ENCODE measurements at places on chromosomes 7 and 10.

GRCh38 chr7:158824028-158824427 lies 5.3 kb downstream of the ESYT2 start:
- DNase-seq = peak; percentile 83

- DNase-seq = no peak
These were observed 22.9 kb downstream of the IKZF1 start for GRCh38 chr7:50327443-50327842.

- no peak for DNase-seq
These were observed 10.3 kb downstream of the ITPRIP start for GRCh38 chr10:104327745-104328645.

- DNase-seq = no peak
These were observed 250.8 kb upstream of the HABP2 start for GRCh38 chr10:113302062-113302461.

DNA sequence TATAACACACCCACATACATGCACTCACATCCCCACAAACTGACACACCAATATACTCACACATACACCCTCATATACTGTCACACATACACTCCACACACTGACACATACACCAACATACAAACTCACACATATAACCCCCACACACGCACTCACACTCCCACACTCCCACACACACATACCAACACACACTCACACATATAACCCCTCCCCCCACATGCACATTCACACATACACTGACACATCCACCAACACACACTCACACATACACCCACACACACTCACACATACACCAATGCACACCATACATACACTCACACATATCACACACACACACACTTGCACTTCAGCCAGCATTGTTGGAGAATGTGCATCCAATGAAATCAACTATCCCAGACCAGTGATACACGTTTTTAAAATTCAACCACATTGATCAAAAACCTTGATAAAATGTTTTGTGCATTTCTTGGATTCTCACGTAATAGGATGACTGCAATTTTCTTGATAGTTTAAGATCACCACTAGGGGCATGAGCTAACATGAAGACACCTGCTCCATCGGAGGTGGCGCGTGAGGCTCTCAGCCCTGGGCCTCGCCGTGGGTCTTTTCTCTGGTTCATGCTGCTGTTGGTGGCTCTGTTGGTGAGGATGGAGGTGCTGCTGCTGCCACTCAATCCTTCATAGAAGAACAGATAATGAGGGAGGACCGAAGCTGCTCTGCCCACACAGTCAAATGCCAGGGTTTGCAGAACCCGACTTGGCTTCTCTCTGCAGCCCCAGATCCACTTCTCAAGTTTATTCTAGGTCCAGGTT lies 32.1 kb upstream of the CHST15 start:
- peak; percentile 1 for DNase-seq

GRCh38 chr7:157846271-157846670 lies 509.5 kb downstream of the DNAJB6 start:
- no peak for DNase-seq

DNA sequence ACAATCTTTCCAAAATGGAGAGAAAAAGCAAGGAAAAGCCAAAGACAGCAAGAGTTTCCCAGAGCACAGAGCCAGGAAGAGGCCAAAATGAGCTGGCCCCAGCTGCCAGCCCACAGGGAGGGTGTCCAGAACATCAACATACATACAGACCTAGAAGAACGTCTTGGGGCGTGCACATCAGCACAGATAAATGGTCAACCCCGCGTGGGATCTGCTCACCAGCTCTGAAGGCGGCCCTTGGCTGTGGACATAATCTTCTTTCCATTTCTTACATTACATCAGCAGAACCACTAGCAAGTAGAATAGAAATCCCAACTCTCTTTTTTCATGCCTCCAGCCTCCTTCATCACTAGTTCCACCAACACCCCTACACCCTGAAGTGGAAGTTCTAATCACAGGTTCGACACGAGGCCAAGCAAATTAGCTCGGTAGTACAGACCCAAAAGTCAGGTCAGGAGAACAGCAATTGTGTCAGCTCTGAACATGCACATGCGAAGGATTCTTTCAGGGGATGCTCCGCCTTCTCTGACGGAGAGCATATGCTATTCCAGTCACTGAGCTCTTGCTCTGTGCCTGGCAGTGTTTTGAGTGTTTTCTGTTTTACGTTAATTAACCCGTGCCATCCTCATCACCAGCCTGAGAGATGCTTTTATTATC lies 16.4 kb downstream of the SH3PXD2A start:
- no peak for DNase-seq

DNA sequence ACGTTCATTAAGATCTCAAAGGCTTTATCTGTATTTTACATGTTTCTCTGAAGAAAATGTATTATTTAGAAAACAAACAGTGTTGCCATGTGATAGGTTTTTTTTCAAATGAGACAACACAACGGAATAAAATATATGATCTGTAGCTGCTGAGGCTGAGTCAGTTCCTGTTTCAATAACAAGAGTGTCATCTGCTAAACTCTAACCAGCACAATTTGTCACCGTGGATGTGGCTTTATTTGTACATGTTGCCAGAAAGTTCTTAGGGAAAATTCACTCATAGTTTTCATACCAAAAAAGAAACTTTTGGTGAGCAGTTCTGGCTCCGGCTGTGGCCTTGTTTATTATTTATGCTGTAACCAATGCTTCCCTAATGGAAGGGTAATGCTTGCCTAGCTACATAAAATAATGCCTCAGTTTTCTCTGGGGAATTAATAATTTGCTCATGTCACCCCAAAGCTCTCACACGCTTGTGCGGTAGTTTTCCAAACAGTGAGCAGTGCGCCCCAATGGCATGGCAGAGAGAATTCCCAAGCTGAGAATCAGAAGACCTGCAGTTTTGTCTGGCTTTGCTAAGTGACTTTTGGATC lies 20.3 kb upstream of the KLF6 start:
- peak; percentile 95 for DNase-seq

DNA sequence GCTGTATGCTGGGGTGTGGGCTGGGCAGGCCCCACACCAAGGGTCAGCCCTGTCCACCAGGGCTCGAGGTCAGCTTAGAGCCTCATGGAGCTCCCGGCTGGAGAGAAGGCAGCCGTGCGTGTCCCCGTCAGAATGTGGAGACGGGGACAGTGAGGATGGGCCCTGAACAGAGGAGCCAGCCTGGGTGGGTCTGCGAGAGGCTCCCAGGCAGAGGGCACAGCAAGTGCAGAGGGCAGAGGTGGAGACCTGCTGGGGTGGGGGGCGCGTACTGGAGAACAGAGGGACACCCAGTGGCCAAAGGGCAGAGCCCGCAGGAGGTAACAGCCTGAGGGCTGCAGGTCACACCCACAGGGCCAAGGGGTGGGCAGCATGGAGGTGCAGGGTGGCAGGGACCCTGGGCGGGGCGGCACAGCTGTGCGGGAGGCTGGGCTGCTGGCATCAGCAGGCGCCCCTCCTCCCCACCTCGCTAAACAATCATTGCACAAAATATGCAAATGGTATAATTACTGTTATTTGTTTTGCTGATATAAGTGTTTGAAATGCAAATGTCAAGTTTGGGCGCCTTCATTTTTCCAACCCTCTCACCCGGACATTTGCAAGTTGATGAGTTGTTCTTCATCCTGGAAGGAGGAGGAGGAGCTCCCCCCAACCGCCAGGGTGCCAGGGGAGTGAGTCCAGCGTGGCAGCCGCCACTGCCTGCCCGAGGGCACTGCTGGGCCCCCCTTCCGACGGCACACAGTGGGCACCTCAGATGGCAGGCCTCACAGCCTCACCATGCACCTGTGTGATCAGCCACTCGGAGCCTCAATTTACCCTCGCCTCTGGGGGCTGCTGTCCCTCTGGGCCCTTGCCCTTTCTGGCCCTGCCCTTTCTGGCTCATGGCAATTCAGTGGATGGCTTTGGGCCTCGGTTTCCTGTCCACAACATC lies 35.0 kb downstream of the ELFN1 start:
- no peak for DNase-seq

GRCh38 chr7:122352454-122352853 lies 47.9 kb upstream of the FEZF1 start:
- no peak for DNase-seq

GRCh38 chr7:37035631-37036030 lies 311.3 kb upstream of the AOAH start:
- DNase-seq = no peak

- no peak for DNase-seq
These were observed 44.9 kb downstream of the PPP1R3C start for GRCh38 chr10:91587710-91588638.

DNA sequence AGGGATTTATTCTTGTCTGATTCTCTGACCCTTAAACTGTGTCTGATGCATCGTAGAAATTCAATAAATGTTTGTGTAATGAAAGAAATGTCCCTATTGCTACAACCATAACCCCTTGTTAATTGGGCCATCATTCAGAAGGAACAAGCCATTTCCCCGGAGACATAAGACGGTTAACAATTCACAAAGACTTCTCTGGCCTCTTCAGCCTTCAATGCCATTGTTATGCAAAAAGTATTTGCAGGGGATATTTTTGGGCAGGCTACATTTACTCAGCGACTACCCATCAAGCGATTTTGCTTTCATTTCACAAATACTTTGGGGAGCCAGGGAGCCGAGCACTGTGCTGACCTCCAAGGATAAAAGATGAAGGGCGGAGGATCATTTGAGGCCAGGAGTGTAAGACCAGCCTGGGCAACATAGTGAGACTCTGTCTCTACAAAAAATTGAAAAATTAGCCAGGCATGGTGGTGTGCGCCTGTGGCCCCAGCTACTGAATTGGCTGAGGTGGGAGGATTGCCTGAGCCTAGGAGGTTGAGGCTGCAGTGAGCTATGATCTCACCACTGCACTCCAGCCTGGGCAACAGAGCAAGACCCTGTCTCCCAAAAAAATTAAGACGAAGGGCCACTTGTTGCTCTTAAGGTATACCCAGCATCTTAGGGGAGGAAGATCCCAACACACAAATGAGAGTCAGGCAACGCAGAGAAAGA lies 20.0 kb upstream of the SDK1 start:
- DNase-seq = no peak

GRCh38 chr7:94561841-94562514 lies 52.4 kb downstream of the CASD1 start:
- DNase-seq = no peak

DNA sequence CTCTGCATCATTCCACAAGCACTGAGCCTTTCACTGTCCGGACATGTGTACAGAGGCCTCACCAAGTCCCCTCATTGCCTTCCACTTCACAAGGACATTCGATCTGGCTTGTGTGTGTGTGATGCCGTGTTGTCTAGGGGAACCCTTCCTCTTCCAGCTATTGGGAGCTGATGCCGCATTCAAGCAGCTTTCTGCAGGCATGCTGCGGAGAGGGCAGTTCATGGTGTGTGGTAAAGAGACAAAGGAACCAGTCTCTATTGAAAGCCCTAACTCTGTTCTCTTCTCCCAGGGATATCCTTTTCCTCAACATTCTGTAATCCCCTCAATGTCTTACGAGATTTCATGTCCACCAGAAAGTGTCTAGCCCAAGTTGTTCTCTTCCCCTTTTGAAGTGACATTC lies 141.6 kb downstream of the ALOX5 start:
- DNase-seq = no peak

DNA sequence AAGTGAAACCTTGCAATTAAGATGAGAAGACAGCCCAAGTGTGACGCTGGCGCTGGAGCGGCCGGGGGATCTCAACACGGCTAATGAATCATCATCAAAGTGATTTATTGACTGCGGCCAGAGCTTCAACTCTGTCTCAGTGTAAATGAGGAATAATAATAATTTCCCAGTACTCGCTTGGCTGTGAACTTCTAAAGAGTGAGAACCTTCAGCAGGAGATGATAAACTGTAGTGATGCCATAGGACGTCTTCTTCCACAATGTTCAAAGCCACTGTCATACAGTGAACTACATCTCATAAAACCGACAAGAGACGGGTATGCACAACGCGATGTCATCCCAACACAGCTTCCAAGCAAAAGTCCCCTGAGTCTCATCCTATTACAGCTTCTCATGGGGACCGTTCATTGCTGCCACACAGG lies 123.6 kb upstream of the NOBOX start:
- no peak for DNase-seq

GRCh38 chr7:151851145-151851751 lies 25.7 kb downstream of the PRKAG2 start:
- peak; percentile 12 for DNase-seq

DNA sequence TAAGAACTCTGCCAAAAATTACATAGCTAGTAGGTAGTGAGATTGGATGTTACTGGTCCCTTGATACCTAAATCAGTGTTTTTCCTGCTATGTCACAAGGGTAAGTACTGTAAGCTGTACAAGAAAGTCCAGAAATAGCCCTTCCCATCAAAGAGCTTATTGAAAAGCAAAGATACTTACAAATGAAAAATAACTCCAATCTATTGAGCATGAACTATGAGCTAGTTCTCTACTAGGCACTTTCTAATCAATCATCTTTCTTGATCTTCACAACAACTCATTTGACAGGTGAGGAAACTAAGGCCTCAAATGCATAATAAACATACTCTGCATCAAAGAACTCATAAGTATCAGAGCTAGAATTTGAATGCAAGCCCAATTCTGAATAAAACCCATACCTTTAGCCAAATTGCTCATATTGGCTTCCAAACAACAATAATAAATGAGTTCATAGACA lies 249.8 kb upstream of the TCF7L2 start:
- no peak for DNase-seq

DNA sequence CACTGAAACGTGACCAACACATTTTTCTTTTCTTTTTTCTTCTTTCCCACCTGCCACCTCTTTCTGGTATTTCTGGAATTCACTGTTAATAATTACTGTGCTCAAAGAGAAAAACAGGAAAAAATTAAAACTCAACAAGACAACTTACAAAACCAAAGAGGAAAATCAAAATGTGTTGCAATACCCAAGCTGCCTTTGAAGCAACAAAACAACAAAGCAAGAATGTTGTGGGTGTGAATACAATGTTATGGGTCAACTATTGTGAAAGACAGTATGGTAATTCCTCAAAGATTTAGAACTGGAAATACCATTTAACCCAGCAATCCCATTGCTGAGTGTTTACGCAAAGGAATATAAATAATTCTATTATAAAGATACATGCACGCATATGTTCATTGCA lies 415.1 kb downstream of the GFRA1 start:
- DNase-seq = no peak

- no peak for DNase-seq
These were observed 5.8 kb downstream of the EZH2 start for GRCh38 chr7:148878317-148878716.

GRCh38 chr10:124476043-124476725 lies 14.6 kb downstream of the LHPP start:
- no peak for DNase-seq

DNA sequence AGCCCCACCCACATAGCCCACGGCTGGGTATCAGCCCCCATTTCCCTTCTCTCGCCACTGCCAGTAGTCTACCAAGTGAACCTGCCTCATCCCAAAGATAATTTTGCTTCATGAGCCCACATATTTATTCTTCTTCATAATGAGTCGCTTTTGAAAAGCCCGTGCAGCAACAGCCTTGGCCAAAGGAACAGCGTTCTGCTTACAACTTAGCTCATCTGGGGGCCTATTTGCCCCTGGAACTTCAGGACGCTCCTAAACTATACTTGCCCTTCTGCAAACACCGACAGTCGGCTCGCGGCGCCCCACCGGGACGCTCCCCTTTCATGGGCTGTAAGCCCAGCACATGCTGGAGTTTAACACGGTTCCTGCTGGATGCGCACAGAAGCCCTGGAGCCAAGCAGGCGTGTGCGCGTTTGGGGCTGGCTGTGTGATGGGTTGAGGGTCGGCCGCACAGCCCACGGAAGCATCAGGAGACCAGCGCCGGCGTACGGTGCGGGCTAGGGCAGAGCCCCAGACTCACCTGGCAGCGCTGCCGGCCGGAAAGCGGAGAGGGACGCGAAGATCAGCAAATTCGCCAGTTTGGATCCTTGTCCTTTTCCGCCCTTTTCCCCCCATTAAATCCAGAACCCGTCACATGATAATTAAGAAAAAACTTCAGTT lies 370 bp downstream of the TMEM60 start:
- no peak for DNase-seq

All from CD4-positive, alpha-beta T cell treated with Interleukin-2 at 100 ng/mL for 4 hours (primary cell).